ENCODE measurements at places on chromosomes 2 and 18.

GRCh38 chr2:215712871-215713790 is 277.3 kb upstream of the FN1 start:
- peak; percentile 81 for ATAC-seq

GRCh38 chr2:239608260-239608659 is 207.4 kb upstream of the HDAC4 start:
- no peak for ATAC-seq

DNA sequence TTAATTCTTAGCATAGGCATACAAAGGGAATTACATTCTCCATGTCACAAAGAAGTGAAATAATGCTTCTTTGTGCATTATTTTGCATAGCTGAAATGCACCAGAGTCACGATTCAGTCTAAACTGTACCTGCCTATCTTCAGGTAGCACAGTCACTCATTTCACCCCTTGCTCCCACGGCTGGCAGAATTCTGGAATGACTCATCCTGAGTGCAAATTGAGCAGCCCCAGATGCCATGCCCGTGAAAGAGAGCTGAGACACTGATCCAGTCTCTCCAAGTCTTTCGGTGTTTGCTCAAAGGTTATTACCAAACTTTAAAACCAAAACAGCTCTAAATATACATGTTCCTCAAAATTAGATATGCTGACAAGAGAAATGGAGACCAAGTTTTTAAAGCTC is 168.3 kb upstream of the POU3F3 start:
- ATAC-seq = no peak

GRCh38 chr2:231343006-231343710 is 52.4 kb upstream of the B3GNT7 start:
- no peak for ATAC-seq

- peak; percentile 33 for ATAC-seq
These were observed 217.6 kb upstream of the FN1 start for GRCh38 chr2:215653344-215654030.

- peak; percentile 46 for ATAC-seq
These were observed 51.4 kb upstream of the RIOK3 start for GRCh38 chr18:23401400-23402347.
